ENCODE measurements at places on chromosomes 3 and 15.

DNA sequence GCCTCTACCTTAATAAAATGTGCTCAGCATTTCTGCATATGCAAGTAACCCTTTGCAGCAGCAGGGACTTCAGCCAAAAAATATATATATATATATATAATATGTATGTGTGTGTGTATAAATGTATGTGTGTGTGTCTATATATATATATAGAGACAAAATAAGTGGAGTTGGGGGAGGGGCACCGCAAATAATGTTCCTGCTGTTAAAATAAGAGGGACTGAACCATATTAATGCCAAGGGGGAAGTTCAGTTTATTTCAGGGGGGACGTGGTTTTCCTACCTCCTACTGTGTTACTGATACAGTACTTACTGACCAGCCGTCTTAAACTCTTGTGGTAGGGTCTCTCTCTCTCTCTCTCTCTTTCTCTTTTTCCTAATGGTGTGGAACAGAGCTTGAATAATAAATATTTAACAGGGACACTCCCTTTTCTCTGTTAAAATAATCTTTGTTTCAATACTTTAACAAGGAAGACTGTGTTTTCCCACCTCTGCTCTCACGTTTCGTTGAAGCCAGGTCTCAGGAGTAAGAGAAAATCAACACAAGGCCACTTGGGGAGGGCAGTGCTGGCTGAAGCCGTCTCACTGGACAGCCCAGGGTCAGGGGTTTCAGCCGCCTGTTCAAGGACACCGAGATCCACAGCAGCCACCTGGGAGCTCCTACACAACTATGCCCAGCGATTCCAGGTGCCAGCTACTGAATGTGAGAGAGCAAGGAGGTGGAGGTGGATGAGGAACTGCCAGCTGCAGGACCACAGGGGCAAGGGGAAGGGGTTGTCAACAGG, 42.8 kb upstream of the ADAMTSL3 start:
- no peak for DNase-seq

DNA sequence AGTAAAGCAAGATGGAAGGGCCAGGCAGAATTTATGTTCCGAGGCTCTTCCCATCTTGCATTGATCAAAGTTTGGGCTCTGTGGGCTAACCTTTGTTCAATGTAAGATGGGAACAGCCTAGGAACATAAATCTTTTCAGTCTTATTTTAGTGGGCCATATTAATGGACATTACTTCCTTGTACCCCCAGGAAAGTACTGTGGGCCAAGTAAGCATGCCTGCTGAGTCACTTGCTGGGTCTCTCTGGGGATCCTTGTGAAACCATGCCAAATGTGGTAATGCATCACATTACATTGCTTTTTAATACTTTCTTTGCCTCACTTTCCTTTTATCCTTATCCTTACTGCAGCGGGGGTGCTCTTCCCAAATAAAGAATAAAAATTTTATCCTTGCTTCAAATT, 349.5 kb upstream of the POU1F1 start:
- no peak for DNase-seq

GRCh38 chr15:63221346-63221745, 31.9 kb downstream of the RAB8B start:
- DNase-seq = no peak

DNA sequence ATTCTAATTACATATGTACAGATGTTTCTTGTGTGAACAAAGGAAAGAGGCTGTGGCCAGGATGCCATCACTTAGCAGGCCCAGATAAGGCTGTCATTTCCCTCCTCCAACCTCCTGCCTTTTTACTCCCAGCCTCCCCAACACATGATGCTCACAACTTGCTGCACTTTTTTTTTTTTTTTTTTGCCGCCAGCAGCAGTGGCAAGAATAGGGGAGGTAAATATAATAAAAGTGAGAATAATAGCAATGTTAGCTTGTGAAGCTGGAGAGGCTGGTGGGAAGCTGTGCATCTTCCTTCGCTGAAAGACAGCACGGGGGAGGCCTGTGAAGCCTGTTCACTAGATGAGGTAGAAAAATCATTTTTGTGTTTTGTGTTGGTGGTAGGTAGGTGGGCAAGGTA, 42.5 kb upstream of the MYO5C start:
- no peak for DNase-seq

- DNase-seq = no peak
Observed at GRCh38 chr3:127791221-127791913, 30.9 kb downstream of the MGLL start.

DNA sequence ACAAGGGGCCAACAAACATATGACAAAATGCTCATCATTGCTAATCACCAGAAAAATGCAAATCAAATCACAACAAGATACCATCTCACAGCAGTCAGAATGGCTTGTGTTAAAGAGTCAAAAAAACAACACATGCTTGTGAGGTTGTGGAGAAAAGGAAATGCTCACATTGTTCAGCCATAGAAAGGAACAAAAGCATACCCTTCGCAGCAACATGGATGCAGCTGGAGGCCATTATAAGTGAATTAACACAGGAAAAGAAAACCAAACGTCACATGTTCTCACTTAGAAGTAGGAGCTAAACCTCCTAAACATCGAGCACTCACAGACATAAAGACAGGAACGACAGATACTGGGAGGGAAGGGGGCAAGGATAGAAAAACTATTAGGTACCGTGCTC, 678.4 kb upstream of the GRM7 start:
- no peak for DNase-seq

- DNase-seq = no peak
Observed at GRCh38 chr3:18681818-18682345, 256.7 kb upstream of the SATB1 start.

- DNase-seq = no peak
Observed at GRCh38 chr15:57285386-57285785, 90.9 kb upstream of the CGNL1 start.

DNA sequence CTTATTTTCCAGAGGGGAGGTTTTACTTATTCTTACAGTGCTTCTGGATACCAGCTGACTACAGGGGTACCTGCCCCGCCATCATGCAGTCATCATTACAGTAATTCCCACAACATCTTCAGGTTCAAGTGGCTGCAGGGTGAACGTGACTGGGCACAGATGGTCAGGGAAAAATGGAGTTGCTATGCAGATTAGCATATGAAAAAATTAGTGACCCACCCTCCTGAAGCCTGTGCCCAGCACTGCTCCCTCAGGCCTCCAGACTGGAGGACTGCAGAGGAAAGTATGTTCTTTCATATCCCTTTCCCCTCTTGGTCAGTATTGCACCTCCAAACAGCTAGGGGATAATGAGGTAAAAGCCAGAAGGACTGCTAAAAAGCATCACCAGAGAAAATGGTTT, 937.9 kb downstream of the TUSC7 start:
- no peak for DNase-seq

DNA sequence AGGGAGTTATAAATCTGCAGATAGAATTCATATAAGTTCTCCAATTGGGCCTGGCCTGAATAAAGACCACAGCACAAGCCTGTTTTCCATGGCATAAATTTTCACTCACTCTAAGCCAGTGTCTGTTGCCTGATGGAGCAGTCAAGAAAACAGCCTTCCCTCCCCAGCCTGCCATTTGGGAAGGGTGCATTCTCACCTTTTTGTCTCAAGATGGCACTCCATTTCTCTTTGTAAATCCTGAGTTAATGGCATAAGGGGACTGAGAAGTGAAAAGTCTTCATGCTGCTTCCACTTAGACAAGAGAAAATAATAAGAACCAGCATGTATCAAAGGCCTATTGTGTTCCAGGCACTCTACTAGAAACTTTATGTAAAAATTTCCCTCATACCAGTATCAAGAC, 115.6 kb upstream of the MANF start:
- DNase-seq = no peak

DNA sequence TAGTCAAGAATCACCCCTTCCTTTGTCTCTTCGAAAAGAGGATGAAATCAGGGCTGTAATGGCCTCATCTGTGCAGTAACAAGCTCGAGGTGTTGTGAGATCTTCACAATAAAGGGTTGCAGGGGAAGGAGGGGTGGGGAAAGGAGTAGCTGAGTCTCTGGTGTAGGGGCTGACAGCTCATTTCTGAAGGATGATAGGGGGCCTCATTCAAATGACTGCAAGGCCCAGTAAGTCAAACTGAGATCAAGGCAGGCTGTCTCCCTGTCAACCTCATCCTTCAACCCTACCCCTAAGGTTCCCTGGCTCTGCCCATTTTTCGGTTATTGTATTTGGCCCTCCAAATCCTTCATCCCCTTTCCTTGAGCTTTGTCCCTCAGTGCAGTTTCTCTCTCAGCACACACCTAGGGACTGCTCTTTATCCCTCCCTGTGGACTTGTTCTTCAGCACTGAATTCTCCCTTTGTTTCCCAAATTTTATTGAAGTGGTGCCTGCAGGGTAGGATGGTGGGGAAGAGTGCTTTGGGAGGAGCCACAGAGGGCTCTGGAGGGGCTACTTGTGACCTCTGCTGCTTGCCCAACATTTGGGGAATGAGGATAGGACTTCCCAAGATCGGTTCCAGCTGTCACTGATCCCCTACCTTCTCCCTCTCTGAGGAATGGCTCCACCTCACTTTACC, 38.1 kb downstream of the ZNF589 start:
- DNase-seq = no peak

- DNase-seq = no peak
Observed at GRCh38 chr15:51049081-51049480, 45.6 kb downstream of the TNFAIP8L3 start.

DNA sequence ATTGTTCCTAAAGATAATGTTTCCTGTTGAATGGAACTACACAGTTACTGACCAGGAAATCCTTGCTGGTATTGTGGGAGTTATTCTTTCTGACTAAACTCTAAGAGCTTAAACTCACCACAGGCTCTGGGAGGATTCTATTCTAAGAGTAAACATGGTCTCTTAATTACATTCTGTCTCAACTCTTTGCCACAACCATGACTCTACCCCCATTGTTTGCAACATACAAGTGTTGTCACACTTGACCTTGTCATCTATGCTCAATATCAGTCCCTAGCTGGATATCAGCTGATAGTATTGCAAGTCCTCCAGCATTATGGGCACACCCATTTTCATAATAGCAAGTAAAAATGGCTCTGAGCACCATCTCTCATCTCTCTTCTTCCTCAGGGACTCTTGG, 29.6 kb upstream of the SECISBP2L start:
- DNase-seq = no peak

- DNase-seq = no peak
Observed at GRCh38 chr15:79195802-79196201, 86.7 kb upstream of the ANKRD34C start.

- no peak for DNase-seq
Observed at GRCh38 chr3:88343264-88343663, 193.5 kb downstream of the C3orf38 start.

- no peak for DNase-seq
Observed at GRCh38 chr3:14210843-14211594, 32.4 kb downstream of the LSM3 start.

GRCh38 chr3:129746629-129747028, 140.2 kb upstream of the PLXND1 start:
- no peak for DNase-seq

DNA sequence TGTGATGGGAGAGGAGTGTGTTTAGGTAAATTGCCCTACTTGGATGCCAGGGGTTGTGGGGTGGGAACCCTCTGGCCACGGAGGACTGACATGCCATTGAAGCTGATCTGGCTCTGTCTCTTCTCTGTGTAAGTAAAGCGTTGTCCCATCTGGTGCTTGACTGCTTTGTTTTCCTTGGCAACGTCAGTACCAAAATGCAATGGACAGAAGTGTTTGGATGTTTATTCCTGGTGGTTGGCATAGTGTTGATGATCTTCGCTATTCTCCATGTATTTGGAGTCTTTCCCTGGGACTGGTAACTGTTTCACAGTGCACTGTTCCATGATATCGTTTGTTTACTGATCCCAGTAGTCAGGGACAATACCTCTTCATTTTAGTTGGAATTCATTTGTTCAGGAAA, 130.5 kb upstream of the MCTP2 start:
- DNase-seq = no peak

DNA sequence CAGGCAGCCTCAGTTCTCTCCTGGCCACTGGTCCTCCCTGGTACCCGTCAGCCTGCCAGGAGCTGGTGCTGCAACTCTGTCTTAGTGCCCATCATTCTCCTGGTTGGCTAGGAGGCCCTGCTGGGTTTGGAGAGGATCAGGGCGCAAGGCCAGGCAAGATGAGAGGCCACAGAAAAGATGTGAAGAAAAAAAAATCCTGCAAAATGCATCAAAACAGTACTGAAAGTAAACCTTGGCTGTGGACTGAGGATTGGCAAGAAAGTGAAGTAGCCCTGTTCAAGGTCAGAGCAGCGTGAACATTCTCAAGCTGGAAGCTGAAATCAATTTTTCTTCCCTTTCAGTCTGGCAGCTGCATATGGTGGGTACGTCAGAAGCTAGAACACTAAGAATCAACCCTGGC, 74.2 kb downstream of the GTF2E1 start:
- no peak for DNase-seq

- DNase-seq = no peak
Observed at GRCh38 chr3:160804762-160805161, 48.7 kb downstream of the PPM1L start.

- DNase-seq = no peak
Observed at GRCh38 chr15:65361708-65362459, 15.9 kb downstream of the IGDCC3 start.

GRCh38 chr3:177731644-177732268, 534.5 kb upstream of the TBL1XR1 start:
- no peak for DNase-seq

DNA sequence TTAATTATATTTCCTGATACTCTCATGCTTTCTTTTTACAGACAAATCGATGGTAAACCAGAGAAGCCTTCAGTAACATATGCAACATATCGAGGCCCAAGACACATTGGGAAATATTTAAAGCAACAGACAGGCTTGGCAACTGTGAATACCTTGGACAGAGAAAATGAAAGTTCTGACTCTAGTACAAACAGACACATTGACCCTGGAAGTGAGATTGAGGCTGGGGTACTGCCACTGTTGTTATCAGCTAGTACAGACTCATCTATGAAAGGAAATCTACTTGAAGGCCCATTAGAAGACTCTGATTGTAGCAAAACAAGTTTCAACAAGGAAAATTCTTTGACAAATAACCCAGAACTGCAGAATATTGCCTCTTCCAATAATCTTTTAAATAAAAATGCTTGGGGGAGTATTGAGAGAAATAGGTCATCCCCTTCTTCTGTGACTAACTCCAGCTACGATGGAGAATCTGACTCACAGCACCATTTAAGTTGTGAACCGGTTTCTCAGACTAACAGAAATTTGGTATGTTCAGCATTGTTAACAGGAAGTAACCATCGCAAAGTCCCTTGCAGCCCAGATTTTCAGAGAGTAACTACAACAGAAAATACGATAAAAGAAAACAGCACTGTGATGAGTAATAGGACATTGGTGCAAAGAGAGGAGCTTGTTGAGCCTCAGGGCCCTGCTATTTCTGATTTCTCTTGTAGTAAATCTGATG, 50.2 kb downstream of the CRYBG3 start:
- DNase-seq = no peak

- no peak for DNase-seq
Observed at GRCh38 chr3:116356056-116356455, 89.2 kb downstream of the LSAMP start.
